ENCODE measurements at places on chromosomes 4 and X.

- DNase-seq, result peak; percentile 76
Measured at GRCh38 chrX:153970357-153971123, 1.1 kb downstream of the HCFC1 start.

GRCh38 chr4:146506272-146506671 is 15.5 kb downstream of the SLC10A7 start:
- no peak for DNase-seq

DNA sequence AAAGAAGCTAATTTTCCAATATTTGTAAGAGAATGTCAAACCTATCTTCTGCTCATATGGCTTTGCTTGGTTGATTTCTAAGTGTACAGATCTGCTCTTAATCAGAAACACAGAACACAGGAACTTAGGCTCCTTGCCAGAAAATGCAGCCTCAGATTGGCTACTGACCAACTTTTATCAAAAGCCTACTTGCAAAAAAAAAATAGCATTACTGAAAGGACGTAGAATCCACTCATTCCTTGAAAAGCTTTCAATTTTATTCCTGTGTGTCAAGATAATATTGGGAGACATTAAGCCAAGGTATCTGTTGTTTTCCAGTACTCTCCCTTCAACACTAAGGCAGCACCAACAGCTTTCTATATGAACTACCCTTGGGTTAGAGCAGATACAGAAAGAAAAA is 127.6 kb upstream of the INTU start:
- peak; percentile 36 for DNase-seq

- DNase-seq, result no peak
Measured at GRCh38 chr4:34198966-34199365, 2045.3 kb downstream of the ARAP2 start.

DNA sequence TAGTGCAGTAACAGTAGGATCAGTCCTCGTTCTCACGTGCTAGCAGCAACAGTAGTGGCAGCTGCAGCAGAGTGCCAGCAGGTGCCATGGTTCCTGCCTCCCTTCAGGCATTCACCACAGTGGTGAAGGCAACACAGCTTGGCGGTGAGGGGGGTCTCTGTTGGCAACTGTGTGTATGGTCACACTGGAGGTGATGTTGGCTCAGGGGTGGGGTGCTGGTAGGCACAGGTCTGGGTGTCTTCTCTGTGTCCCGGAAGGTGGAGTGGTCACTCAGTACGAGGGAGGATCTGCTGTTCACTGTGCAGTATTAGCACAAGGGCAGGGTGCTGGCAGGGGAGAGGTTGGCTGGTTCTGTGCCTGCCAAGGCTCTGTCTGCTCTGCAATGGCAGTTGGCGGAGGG is 671.8 kb downstream of the CCSER1 start:
- DNase-seq, result no peak

- DNase-seq, result peak; percentile 6
Measured at GRCh38 chr4:8908206-8908893, 36.7 kb upstream of the HMX1 start.

GRCh38 chr4:127997534-127998388 is 32.6 kb downstream of the ABHD18 start:
- no peak for DNase-seq

All from femur (tissue), 1 donor.